ENCODE measurements at places on chromosomes 6 and 20.

DNA sequence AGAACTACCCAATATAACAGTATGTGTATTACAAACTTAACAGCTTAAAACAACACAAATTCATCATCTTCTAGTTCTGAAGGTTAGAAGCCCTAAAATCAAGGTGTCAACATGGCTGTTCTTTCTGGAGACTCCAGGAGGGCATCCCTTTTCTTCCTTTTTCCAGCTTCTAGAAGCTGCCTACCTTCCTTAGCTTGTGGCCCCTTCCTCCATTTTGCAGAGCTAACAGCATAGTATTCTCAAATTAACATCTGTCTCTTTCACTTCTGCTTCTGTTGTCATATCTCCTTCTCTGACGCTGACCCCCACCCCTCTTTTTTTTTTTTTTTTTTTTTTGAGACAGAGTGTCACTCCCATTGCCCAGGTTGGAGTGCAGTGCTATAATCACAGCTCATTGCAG lies 52.8 kb upstream of the AKIRIN2 start:
- no peak for DNase-seq

DNA sequence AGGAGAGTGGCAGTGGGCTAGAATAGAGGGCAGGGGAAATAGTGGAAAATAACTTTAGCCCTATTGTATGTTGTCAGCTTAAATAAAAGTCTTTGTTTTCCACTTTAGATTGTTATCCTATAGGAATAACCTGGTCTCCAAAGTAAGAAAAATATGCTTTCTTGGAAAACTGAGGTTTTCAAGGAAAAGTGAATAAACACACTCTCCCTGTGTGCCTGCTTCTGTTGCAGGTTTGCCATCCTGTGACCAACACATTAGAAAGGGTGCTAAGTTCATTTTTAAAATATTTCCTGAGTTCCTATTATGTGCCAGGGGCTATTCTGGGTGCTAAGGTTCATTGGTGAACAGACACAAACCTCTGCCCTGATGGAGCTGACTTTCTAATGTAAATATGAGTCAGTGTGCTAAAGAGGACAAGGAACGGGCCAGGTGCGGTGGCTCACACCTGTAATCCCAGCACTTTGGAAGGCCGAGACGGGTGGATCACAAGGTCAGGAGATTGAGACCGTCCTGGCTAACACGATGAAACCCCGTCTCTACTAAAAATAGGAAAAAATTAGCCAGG lies 23.5 kb downstream of the BICRAL start:
- no peak for DNase-seq

GRCh38 chr6:13892017-13892645 lies 32.6 kb upstream of the RNF182 start:
- no peak for DNase-seq

DNA sequence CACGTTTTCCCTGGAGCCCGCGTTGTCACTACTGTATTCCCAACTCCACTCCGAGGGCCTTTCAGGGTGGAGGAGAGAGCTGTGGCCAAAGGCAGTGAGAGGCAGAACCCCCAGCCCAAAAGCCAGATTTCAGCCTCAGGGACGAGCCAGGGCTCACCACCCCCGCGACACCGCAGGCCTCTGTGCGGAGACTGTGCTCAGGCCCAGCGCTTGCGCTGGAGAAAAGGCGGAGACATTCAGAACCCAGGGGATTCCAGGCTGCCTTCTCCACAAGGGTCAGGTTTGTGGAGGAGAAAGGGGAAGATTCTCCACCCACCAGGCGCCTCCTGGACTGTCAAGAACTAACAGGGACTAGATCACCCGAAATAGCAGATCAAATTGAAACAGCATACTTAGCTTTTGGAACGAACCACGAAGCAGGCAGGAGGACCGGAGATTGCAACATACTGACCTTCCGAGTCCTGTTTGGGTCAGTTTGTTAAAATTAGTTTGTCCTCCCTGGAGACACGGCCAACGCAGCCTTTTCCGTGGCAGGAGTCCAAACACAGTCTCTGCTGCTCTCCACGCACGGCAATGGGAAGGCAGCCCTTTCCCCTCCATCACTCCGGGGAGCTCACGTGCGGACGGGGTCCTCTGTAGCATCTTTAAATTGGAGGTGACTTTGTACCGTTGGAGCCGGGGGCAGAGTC lies 14.4 kb downstream of the DLL1 start:
- no peak for DNase-seq

DNA sequence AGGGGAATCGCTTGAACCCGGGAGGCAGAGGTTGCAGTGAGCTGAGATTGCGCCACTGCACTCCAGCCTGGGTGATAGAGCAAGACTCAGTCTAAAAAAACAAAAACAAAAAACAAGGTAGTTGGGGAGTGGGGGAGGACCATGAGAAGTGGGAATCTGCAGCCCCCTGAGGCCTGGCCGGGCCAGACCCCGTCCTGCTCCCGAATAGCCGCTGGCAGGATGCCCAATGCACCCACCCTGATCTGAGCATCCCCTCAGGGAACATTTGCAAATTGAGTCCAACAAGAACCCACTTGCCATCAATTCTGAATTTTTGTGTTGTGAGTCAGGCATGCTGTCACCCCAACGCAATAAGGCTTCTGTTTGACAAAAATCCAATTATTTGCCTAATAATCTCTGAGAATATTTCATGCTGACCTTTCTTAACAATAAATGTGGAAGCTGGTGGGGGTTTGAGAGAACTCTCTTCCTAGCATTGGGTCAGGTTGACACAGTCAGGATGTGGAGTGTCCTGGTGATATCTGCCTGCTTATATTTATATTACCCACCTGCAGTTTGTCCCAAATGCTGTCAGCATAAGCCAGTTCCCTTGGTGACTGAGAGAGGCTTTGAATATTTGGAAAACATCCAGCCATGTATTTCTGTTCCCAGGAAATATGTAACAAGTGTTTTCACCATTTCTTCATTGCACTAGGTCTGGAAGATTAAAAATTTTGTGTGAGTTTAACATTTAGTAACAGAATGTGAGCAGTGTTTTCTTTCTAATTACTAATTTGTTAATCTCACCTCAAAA lies 28.4 kb upstream of the FRMD1 start:
- DNase-seq, result no peak

DNA sequence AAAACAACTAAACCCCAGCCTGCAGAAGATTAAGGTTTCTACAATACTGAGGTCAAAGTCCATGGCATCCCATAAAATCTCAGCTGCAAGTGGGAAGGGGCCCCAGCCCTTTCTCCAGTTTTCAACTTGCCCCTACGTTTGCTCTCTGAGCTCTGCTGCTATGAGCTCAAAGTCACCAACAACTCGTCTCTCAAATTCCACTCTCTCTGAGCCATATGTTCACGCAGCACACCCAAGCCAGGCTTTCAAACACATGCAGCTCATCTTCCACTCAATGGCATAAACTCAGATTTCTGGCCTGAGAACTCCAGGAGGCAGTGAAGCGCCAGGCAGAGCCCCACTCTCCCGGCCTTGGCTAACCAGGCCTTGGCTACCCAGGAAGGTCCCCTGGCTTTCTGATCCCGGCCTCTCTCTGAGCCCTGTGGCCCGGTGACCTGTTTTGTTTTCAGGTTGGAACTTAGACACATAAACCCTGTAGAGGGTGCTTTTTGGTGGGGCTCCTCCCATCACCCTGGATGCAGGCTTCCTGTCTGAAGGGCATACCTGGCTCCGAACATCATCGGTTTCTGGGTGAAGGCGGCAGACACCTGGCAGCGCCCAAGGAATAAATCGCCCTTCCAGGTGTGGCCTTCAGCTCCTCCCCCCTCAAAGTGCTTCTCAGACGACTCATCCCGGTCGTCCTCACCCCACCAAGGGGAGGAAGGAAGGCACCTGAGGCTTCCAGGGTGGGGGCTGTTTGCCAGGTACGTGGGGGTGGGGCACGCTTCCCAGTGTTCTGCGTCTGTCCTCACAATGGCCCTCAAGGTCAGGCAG lies 12.4 kb downstream of the SLC22A23 start:
- DNase-seq, result no peak

DNA sequence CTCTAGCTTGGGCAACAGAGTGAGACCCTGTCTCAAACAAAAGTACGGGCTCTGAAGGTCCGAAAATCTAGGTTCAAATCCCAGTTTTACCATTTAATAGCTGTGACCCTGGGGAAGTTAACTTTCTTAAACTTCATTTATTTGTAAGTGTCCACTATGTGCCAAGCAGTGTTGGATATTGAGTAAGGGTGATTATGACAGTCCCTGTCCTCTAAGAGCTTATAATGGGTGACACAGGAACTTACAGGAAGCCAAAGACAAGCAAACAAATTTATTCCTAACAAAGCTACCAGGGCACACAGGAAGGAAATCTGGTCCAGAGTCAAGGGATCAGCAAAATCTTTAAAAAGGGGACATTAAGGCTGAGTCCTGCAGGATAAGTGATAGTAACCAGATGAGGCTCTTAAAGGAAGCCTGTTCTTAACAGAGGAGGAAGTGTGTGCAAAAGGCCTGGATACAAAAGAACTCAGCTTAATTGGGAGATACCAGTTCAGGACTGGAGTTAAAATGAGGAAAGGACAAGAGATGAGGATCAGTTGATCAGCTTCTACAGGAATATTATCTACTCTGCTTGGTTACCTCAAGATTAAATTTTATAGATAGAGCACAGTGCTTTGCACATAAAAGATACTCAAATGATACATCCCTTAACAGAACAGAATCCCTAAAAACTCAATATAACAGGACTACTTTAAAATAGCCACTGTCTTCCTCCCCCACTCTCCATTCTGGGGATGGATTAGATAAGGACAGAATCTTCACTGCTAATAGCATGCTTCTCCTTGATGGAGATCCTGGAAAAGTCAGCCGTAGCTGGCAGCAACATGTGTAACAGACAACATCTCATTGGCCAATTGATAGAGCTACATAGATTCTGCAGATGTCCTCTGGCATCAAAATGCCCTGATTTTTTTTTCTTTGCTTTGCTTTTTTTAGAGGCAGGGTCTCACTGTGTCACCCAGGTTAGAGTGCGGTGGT lies 6.1 kb downstream of the SNX3 start:
- DNase-seq, result no peak

DNA sequence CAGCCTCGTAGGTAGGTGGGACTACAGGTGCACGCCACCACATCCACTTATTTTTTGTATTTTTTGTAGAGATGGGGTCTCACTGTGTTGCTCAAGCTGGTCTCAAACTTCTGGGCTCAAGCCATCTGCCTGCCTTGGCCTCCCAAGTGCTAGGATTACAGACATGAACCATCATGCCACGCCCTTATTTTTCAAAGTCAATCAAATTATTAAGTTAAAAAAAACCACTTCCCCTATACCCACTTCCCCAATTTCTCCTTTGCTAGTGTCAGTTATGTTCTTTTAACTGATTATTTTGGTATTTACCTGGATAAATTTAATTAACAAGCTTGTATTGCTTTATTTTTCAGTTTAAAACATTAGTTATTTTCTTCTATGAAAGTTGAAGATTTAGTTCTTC lies 49.6 kb downstream of the RIOK1 start:
- DNase-seq, result no peak

DNA sequence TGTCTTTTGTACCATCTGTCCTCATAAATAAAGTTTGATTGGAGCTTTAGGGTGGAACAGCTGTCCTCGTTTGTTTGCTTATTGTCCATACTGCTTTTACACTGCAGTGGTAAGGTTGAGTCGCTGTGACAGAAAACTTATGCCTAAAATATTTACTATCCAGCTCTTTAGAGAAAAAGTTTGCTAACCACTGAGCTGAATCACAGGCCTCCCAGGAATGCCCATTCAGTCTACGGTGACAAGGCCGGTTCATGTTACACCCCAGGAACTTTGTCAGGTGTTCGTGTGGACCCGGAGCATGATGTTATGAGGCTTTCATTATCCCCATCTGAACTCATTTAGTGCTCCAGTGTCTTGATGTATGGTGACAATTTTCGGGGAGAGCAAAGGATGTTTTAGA lies 401.1 kb downstream of the SAMD5 start:
- DNase-seq, result no peak

DNA sequence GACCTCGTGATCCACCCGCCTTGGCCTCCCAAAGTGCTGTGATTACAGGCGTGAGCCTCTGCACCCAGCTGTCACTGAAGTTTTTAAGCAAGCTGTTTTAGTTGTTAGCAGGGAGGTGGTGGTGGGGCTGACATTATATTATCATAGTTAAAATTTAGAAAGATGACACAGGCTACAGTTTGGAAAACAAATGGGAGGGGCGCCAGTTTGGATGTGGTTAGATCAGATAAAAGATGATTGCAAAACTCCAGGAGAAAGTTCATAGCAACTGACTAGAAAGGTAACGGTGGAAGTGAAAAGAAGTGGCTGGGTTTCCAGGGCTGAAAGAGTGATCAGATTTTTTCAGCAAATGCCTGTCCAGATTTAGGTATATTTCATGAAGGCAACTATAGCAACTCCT lies 311.9 kb upstream of the CITED2 start:
- no peak for DNase-seq

DNA sequence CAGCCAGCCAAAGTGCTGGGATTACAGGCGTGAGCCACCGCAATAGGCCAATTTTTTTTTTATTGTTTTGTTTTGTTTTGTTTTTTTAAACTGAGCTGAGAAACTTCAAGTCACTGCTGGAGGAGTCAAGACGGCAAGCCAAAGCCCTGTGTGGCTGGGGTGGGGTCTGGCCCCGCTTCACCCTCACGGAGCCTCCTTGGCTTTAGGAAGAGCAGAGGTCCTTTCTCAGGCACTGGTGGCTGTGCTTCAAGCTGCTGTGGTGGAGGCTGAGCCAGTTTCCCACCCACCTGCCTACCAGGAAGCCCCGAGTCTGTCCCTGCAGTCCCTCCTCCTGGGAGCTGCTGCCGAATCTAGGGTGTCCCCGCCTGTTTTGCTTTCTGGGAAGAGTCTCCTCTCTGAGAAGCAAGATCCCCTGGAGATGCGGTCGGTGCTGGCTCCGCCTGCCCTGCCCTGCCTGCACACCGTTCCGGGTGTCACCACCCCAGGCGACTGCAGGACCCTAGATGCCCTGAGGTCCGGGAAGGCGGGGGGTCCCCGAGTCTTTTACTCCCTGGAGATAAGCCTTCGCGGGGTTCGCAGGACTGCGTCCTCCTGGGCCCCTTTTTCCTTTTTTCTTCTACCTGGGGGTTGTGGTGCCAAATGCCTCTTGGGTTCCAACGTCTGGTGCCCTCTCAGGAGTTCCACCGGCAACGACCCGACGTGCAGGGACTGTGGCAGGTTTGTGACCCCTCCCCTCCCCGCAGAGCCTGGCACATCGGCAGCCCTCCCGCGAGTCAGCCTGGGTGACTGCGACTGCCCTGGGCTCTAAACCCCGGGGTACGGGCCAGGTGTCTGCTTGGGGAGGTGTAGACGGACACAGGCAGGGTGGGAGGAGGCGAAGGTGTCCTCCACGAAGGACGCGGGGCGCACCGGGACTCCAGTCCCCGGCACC lies 100.7 kb downstream of the TAF4 start:
- no peak for DNase-seq

- no peak for DNase-seq
Observed at GRCh38 chr6:23394681-23395080, 731.3 kb upstream of the NRSN1 start.

DNA sequence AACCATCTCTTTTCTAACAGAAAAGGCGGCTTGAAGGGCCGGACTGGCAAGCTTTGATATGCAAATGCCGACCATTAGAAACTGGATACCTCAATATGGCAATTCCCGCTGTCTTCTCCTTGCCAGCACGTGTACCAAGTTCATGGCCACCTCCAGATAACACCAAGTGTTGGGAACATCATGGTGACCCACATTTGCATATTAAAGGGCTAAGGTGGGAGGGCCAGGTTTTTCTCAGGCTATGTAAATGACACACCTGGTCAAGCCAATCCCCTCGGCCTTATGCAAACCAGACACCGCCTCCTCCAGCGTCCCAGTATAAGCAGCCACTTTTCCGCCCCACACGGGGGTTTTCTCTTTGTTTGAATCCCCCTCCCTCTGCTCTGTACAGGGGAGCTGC lies 110.7 kb downstream of the DACT2 start:
- DNase-seq, result no peak

GRCh38 chr20:35296101-35296554 lies 3.9 kb upstream of the FAM83C start:
- no peak for DNase-seq

Data from stimulated activated CD4-positive, alpha-beta T cell treated with anti-CD3 and anti-CD28 coated beads, Interleukin-15, amount 100 ng/mL, for 1 hour (primary cell).